ENCODE measurements at places on chromosomes 16 and 17. TPM values are rescaled to one million over a fixed set of nuclear protein-coding genes. Genes with fewer than 3 reads are reported as not detected.
A peak's percentile ranks its signal among the peaks of the same experiment; 100 is the strongest.

Gene NACA2
- total RNA-seq: not detected

- H3K27ac ChIP-seq: no peak overlapping the region
- no peak overlapping the region for H3K4me3 ChIP-seq
- H3K4me1 ChIP-seq: no peaks in the 10 kb centered on the region
- DNase-seq: no peak
- H3K36me3 ChIP-seq: no peaks in the 10 kb centered on the region
- H3K27me3 ChIP-seq: peaks cover 3% of the 10 kb centered on the region
Measured at GRCh38 chr16:83312718-83313245, 495.0 kb upstream of the HSBP1 start.

Gene GNPTG
- total RNA-seq: 46.5 TPM

DNA sequence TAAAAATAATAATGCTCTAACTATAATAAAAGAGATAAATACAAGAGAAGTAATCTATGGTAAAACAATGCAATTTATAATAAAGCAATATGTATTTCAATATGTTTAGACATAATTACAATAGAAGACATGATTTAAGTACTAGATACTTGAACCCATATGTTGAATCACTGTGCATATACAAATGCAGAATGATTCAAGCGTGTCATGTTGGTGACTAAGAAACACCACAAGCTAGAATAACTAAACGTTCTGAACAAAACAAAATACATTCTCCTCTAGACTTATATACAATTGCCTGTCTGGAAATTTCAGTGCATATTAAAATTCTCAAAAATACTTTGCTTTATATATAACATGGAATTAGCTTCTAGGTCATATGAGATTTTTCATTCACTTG is 11.2 kb downstream of the TADA2A start:
- H3K27me3 ChIP-seq: no peaks in the 10 kb centered on the region
- H3K4me1 ChIP-seq: peaks cover 3% of the 10 kb centered on the region
- DNase-seq: no peak
- H3K4me3 ChIP-seq: no peak overlapping the region

DNA sequence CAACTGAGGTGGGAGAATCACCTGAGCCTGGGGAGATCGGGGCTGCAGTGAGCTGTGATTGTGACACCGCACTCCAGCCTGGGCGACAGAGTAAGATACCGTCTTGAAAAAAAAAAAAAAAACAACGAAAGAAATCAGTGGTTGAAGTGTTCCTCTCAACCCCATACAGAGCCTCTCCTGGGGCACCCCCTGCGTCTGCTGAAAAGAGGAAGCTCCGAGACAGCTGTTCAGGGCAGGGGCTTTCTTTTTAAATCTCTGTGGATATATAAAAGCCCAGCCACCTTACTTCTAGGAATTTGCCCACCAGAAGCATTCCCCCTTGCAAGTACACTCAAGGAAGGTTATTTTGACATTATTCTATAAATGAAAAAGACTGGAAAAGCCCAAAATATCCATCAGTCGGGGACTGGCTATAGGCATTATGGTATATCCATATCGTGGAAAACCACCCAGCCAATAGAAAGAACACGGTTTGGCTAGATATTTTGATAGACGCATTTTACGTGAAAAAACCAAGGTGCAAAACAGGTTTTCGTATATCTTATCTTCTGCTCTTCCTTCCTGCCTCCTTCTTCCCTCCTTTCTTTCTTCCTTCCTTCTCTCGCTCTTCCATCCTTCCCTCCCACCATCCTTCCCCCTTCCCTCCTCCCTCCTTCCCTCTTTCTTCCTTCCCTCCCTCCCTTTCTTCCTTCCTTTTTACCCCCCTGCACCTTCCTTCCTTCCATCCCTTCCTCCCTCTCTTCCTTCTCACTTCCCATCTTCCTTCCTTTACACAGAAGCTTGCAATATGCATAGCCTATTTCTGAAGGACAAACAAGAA is 9.2 kb upstream of the CCL22 start:
- peaks cover 15% of the 10 kb centered on the region for H3K4me1 ChIP-seq
- no peak for DNase-seq
- peak overlapping the region; percentile 39 for H3K4me3 ChIP-seq

Gene TMEM238L
- total RNA-seq: not detected

GRCh38 chr17:27457731-27458523 is 1.7 kb downstream of the KSR1 start:
- H3K27me3 ChIP-seq: no peaks in the 10 kb centered on the region
- peak overlapping the region; percentile 85 for H3K27ac ChIP-seq
- peaks cover 50% of the 10 kb centered on the region for H3K4me1 ChIP-seq

GRCh38 chr16:19701091-19701490 is 16.9 kb downstream of the KNOP1 start:
- H3K36me3 ChIP-seq: peaks cover 42% of the 10 kb centered on the region
- H3K27ac ChIP-seq: no peak overlapping the region
- H3K4me3 ChIP-seq: no peak overlapping the region
- peaks cover 13% of the 10 kb centered on the region for H3K4me1 ChIP-seq
- no peak for DNase-seq
- no peaks in the 10 kb centered on the region for H3K27me3 ChIP-seq

DNA sequence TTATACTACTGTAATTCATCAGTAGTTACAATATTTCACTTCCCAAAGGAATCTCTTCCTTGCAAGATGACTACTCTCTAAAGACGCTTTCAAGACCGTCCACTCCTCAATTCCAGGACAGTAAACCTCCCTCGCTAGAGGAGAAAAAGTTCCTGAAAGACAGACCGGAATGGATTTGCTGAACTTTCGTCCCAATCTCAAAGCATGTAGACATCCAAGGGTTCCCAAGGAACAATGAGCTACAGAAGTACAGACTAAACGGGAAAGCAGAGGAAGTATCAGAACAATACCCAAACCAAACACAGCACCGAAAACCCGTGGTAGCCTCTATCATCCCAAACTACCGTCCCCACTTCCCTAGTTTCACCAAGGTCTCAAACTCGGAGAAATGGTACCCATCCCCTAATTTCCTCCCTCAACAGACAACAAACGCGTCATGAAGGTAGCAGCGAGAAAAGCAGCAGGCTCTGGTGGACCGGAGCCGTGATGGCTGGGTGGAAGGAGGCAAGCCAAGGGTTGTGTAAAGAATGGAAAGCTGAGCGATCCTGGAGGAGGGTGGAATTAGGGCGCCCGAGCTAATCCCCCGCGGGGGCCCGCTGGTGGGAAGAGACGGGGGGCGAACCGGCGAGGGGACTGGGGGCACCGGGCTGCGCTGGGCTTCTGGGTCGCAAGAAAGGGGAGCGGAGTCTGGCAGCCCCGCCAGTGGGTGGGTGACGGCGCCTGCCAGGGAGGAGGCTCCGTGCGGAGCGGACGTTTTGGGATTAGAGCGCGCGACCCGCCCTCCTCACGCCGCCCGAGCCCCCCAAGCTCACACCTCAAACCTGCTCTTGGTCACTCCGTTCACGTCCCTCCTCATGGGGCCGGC is 647 bp downstream of the FBXL20 start:
- peaks cover 1% of the 10 kb centered on the region for H3K36me3 ChIP-seq
- no peak for DNase-seq
- peaks cover 18% of the 10 kb centered on the region for H3K4me1 ChIP-seq
- peak overlapping the region; percentile 95 for H3K4me3 ChIP-seq
- peak overlapping the region; percentile 96 for H3K27ac ChIP-seq
- H3K27me3 ChIP-seq: no peaks in the 10 kb centered on the region

Gene PIRT
- not detected for total RNA-seq

- no peaks in the 10 kb centered on the region for H3K27me3 ChIP-seq
- no peak overlapping the region for H3K4me3 ChIP-seq
- H3K36me3 ChIP-seq: peaks cover 43% of the 10 kb centered on the region
- H3K27ac ChIP-seq: no peak overlapping the region
- DNase-seq: no peak
Measured at GRCh38 chr16:10465821-10466220, 80.0 kb downstream of the ATF7IP2 start.

Gene STH
- not detected for total RNA-seq

Gene TLCD1
- total RNA-seq: 2.2 TPM

Data from activated naive CD8-positive, alpha-beta T cell treated with anti-CD3 and anti-CD28 coated beads, Interleukin-2, amount 10 ng/mL, durations not matched to agents 7 days and 5 days (primary cell).